A549 treated with ZK216348 at 1 μM for 4 hours (cell line): ENCODE measurements at places on chromosomes 3 and 15. TPM values are rescaled to one million over a fixed set of nuclear protein-coding genes. Genes with fewer than 3 reads are reported as not detected.

ELP6 gene
- total RNA-seq, result 25.5 to 31.3 TPM (median 27.5 TPM) in 5 replicates

FBXO40 gene
- not detected in 5 replicates for total RNA-seq

BNC1 gene
- total RNA-seq, result 0.45 to 0.88 TPM (median 0.53 TPM) in 5 replicates

SLC22A14 gene
- total RNA-seq, result 0.09 TPM in 2 of 5 replicates, not detected in the others

ADAMTSL3 gene
- 0.11 to 1.1 TPM (median 0.33 TPM) in 5 replicates for total RNA-seq

IFT80 gene
- total RNA-seq, result 7.5 to 14.6 TPM (median 13.8 TPM) in 5 replicates

ZNF80 gene
- not detected in 5 replicates for total RNA-seq

HAUS2 gene
- total RNA-seq, result 17.2 to 24.3 TPM (median 19.3 TPM) in 5 replicates

GOLGA8J gene
- total RNA-seq, result not detected in 5 replicates

OR5H15 gene
- total RNA-seq, result not detected in 5 replicates

TMEM158 gene
- 9.1 to 21.3 TPM (median 15.9 TPM) in 5 replicates for total RNA-seq

PCLAF gene
- 110 to 249 TPM (median 145 TPM) in 5 replicates for total RNA-seq

PRTG gene
- total RNA-seq, result 7.3 to 10.5 TPM (median 9.9 TPM) in 5 replicates

DNAH12 gene
- 0.08 to 0.21 TPM (median 0.15 TPM) in 3 of 5 replicates, not detected in the others for total RNA-seq

CNTN3 gene
- total RNA-seq, result not detected in 5 replicates

GOLGA8S gene
- 0.12 to 0.25 TPM (median 0.18 TPM) in 5 replicates for total RNA-seq

CCR4 gene
- 0.07 to 0.22 TPM in 2 of 5 replicates, not detected in the others for total RNA-seq

BUB1B gene
- 26.5 to 37.3 TPM (median 28.9 TPM) in 5 replicates for total RNA-seq

RBP2 gene
- not detected in 5 replicates for total RNA-seq

SEMA6D gene
- not detected in 5 replicates for total RNA-seq

IMPG2 gene
- total RNA-seq, result 0.04 TPM in 1 of 5 replicates, not detected in the others

ARIH2 gene
- 55.3 to 61.3 TPM (median 60.6 TPM) in 5 replicates for total RNA-seq

NISCH gene
- total RNA-seq, result 10.9 to 17.3 TPM (median 14.4 TPM) in 5 replicates

ANKUB1 gene
- total RNA-seq, result not detected in 5 replicates

SLC28A2 gene
- total RNA-seq, result not detected in 5 replicates

NR1I2 gene
- total RNA-seq, result not detected in 5 replicates

FBXW12 gene
- total RNA-seq, result not detected in 5 replicates

ZFAND6 gene
- 92.0 to 113 TPM (median 99.0 TPM) in 5 replicates for total RNA-seq

LRRC31 gene
- total RNA-seq, result not detected in 5 replicates

CELSR3 gene
- total RNA-seq, result 2.5 to 5.7 TPM (median 5.1 TPM) in 5 replicates

ZNF660 gene
- total RNA-seq, result not detected in 5 replicates
